ENCODE measurements at places on chromosomes 11 and 22.

DNA sequence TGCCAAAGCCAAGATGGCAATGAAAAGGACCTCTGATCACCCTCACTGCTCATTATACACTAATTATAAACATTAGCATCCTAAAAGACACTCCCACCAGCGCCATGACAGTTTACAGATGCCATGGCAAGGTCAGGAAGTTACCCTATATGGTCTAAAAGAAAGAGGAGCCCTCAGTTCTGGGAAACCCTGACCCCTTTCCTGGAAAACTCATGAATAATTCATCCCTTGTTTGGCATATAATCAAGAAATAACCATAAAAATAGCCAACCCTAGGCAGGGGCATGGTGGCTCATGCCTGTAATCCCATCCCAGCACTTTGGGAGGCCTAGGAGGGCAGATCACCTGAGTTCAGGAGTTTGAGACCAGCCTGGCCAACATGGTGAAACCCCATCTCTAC is 12.7 kb upstream of the CAPN5 start:
- no peak for DNase-seq

GRCh38 chr11:85759915-85760314 is 51.0 kb downstream of the SYTL2 start:
- peak; percentile 84 for DNase-seq

DNA sequence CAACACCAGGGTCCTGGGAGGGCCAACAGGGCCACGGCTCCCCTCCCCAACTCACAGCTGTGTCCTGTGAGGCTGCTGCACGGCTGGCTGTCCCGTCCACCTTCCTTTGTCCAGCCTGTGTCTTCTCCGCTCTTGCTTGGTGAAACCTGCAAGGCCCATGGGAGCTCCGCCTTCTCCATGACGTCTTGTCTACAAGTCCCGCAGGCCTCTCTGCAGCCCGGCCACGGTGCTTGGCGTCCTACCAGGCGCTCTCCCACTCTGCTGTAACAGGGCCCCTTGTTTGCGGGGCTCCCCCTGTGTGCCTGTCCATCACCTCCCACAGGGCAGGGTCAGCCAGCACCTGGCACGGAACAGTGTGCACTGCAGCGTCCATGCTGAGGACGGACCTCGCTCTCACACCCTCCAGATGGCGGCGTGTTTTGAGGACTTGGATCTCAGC is 866.8 kb downstream of the TBC1D22A start:
- DNase-seq = no peak

- DNase-seq = no peak
Measured at GRCh38 chr11:98674390-98674789, 346.4 kb upstream of the CNTN5 start.

GRCh38 chr22:30753701-30754100 is 59.0 kb downstream of the OSBP2 start:
- DNase-seq = peak; percentile 37

DNA sequence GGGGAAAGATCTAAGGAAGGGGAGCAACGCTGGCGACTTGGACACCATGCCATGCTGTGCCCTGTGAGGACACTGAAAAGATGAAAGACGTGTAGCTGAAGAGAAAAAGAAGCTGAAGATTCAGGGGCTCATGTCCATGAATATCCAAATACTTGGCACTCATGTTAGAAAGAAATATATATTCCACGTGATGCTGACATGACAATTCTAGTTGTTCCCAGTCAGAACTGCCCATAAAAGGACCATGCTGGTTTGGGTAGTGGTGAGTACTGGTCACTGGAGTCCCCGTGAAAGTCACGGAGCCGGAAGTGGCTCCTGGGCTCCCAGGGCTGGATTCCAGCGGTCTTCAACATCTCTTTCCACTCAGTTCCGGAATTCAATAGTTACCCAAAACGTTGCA is 9.9 kb downstream of the MS4A15 start:
- no peak for DNase-seq

GRCh38 chr11:15224466-15224865 is 109.7 kb downstream of the INSC start:
- no peak for DNase-seq

- peak; percentile 79 for DNase-seq
Measured at GRCh38 chr11:45872651-45873356, 12.6 kb upstream of the MAPK8IP1 start.

DNA sequence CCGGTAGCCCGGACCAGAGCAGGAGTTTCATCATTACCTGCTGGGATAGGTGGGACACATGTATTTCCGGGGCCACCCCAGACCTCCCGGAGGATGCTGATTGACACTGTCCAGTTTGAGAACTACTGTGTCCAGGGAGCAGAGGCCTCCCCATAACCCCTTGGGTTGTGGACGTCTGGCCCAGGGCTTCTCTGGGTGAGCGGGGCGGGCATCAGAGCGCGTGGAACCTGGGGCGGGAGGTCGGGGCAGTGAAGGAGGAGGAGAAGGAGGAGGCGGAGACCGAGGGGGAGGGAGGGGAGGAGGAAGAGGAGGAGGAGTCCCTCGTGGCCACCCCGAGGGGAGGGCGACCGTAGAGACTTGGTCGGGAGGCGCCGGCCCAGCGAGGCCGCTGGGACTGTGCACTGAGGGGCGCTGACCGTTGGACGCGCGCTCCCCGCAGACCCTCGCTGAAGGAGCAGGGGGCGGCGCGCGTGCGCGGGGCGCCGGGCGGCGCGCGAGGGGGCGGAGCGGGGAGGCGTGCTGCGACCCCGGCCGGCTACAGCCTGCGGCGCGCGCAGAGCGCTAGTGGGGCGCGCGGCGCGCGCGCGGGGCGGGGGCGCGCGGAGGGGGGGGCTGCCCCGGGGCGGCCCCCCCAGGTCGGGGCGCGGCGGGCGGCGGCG is at the start of gene GRK3:
Gene GRK3, plus strand, starts transcription at position 356 of the 659 bp plus-strand sequence. CDS start 366 bp downstream, outside the sequence.
- peak; percentile 61 for DNase-seq

GRCh38 chr11:75229466-75229865 is 11.1 kb upstream of the TPBGL start:
- no peak for DNase-seq

GRCh38 chr11:33778675-33779074 is 4.4 kb upstream of the FBXO3 start:
- peak; percentile 69 for DNase-seq

DNA sequence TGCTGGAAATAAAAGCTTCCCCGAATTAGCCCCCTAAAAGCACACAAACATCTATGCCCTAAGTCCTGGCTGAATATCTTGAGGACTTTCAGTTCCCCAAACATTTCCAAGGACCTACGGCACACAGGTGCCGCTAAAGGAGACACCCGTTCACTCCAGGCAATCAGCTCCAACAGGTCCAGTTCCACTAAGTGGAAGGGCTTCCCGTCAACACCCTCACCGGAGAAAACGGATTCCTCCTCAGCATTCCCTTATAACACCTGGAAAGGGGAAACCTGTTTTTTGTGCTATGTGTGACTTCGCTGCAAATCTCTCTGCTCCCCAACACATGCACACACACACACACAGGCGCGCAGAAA is 3.9 kb downstream of the TENM4 start:
- DNase-seq = no peak

- no peak for DNase-seq
Measured at GRCh38 chr11:44387415-44387814, 77.5 kb upstream of the ALX4 start.

DNA sequence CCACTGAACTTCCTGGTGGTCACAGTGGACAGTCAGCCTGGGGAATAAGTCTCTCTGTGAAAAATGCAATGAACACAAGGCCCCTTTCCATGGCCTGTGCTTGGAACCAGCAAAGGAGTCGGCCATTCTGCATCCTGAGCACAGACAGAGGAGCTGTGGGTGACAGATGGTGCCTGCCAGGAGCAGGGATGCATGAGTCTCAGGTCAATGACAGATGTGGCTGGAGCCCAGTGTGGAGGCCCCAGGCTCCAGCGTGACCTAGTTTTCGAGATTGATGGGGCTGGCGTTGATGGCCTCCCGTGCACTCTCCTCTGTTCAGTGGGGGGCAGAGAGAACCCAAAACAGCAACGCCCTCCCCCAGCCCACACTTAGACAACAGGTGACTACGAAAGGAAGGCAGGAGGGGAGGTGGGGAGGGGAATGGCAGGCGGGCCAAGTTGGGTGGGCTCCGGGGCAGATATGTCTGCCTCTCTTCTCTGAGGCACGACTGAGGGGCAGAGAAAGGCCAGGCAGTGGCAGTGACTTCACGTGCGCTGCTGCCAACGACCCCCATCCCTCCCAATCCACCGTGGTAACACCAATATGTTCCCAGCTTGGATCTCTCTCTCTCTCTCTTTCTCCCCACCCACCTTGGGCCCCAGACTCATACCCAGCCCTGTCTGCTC is 34.4 kb upstream of the CD5 start:
- no peak for DNase-seq

DNA sequence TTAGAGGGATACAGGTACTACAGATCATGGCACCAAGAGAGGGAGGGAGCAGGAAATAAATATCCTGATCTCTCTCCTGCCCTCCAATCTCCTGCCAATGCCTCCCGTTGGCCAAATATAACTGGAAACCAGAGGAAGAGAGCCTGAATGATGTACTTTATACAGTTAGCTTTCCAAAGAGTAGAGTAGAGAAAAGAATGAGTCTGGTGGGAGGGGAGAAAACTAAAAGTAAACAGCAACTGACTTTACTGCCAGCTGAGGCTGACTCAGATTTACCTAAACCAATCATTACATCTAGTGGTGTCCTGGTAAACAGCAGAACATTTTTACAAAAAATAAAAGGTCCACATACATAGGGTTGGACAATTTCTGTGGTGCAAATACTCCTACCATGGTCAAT is 5.1 kb downstream of the MPZL3 start:
- DNase-seq = no peak

- DNase-seq = peak; percentile 75
Measured at GRCh38 chr11:64152841-64153691, 12.8 kb downstream of the MACROD1 start.

DNA sequence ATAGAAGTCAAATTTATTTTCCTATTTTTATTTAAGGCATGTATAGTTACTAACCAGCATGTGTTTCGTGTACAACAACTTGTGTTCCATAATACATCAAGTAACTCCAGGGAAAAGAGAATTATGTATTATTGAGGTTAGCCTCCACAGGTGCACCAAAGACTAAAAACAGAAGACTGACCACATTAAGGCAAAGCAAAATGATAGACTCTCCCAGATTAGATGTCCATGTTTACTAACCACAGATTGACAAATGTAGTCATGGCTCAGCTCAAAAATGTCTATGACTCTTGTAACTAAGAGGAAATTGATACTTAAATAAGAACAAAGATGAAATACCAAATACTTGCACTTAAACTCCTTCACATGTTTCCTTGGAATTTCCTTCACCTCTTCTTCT is 238.5 kb downstream of the METTL15 start:
- no peak for DNase-seq

DNA sequence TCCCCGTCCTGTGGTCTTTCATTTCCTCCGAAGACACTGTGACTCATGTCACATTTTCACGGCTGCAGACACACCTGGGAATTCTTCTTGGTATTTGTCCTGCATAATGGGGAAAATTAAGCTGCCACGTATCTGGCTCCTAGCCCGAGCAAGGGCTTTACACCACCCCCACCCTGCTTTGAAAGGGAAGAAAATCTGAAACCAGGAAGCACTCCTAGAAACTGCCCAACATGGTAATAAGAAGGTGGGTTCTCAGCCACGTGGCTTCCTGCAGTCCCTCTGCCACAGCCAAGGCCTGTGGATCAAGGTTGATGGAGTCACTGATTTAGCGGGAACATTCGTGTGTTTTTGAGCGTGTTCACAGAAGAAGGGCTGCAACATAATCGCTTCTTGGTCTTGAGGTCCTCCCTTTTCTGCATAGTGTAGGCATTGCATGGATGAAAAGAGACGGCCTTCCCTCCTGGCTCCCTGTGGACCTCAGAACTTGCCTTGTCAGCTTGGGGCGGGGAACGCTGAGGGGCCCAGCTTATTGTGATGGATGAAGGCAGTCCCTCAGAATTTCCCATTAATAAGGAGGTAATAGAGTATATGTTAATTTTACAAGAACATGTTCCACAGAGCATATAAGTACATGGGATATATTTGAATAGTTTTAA is 292.0 kb downstream of the NTM start:
- DNase-seq = no peak

DNA sequence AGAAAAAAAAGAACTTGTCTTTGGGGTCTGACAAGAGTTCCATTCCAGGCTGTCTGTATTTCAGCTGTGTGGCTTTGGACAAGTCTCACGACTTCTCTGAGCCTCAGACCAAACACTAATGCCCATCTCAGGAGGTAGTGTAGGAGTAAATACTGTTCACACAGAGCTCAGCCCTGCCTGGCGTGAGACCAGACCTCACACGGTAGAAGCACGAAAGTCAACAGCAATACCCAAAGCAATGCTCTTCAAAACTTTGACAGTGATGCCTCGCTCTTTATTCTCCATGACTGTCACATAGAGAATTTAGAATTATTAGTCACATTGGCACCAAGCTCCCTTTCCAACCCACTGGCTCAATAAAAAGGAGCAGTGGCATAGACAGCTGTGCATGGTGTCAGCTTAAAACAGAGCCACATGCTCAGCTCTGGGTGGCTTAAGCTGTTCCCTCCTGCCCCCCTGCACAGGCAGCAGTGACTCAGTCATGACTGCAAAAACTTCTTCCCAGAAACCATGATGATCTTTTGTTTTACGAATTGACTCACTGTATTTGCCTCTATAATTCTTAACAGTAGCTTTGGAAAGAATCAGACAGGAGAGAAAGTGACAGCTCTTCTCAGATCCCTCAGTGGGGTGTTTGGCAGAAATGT is 74.0 kb upstream of the PHF21B start:
- DNase-seq = peak; percentile 12

DNA sequence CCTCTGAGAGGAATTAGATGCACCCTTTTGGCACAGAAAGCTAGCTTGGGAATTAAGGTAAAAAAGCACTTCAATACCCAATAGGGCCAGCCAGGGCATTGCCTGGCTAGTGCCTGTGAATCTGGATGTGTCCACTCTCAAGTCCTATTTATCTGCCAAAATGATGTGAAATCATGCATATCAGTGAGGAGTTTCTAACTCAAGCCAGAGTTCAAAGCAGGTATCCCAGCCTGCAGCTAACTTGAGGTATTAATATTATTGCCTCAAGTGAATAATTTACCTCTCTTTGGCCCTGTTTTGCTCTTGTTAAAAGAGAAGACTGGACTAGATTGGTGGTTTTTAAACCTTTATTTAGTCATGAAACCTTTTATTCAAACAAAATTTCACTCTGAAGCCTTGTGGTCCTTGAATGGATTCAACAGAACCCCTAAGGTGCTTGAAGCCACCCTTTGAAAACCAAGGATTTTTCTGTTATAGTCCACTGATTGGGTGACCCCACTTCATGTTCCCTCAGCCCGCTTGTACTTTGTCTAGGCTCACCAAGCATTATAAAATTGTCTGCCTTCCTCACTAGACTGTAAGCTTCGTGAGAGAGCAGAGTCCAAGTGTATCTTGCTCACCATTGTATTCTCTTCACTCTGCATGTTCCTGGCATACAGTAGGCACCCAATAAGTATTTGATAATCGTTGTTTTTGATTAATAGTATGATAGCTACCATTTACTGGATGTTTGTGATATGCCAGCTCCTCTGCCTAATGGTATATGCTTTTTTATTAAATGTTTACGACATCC is 4.5 kb downstream of the RNF121 start:
- DNase-seq = no peak

GRCh38 chr11:121521145-121522042 is 68.6 kb upstream of the SORL1-AS1 start:
- DNase-seq = no peak

GRCh38 chr11:66017321-66017720 is 5.5 kb downstream of the CST6 start:
- no peak for DNase-seq

- no peak for DNase-seq
Measured at GRCh38 chr11:69409812-69410645, 71.4 kb upstream of the LINC01488 start.

GRCh38 chr11:74775762-74776161 is 27.1 kb downstream of the RNF169 start:
- DNase-seq = no peak

GRCh38 chr11:120137611-120138521 is at the start of gene TRIM29:
Gene TRIM29, minus strand, starts transcription at chr11:120138113. Its CDS starts 82 bp downstream, at chr11:120138031.
- no peak for DNase-seq

GRCh38 chr11:22340235-22340634 is 2.1 kb downstream of the SLC17A6 start:
- no peak for DNase-seq
